ENCODE measurements at places on chromosomes 2 and 18.

DNA sequence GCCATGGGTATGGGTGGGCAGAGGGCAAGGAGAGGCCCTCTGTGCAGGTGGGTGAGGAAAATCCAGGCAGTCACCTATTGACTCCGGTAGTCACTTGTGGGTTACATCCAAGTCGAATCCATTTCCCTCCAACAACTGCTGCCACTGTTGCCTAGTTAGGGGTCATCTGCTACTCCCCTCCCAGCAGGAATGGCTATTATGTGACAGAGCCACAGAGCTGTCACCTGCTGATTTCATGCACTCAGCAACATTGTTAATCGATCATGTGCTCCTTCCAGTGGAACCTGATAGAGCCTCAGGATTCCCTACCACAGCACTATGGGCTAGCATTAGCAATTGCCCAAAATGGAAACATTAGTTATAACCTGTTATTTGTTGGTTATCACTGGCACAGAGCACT is 31.4 kb downstream of the POLR1A start:
- DNase-seq = no peak

GRCh38 chr2:144183727-144184126 is 336.2 kb downstream of the ZEB2 start:
- no peak for DNase-seq

GRCh38 chr2:82320296-82320695 is 2015.7 kb upstream of the LRRTM1 start:
- no peak for DNase-seq

GRCh38 chr2:7899241-7899640 is 782.6 kb upstream of the ID2 start:
- no peak for DNase-seq

- DNase-seq = no peak
Measured at GRCh38 chr2:158973116-158973956, 4.9 kb downstream of the TANC1 start.

DNA sequence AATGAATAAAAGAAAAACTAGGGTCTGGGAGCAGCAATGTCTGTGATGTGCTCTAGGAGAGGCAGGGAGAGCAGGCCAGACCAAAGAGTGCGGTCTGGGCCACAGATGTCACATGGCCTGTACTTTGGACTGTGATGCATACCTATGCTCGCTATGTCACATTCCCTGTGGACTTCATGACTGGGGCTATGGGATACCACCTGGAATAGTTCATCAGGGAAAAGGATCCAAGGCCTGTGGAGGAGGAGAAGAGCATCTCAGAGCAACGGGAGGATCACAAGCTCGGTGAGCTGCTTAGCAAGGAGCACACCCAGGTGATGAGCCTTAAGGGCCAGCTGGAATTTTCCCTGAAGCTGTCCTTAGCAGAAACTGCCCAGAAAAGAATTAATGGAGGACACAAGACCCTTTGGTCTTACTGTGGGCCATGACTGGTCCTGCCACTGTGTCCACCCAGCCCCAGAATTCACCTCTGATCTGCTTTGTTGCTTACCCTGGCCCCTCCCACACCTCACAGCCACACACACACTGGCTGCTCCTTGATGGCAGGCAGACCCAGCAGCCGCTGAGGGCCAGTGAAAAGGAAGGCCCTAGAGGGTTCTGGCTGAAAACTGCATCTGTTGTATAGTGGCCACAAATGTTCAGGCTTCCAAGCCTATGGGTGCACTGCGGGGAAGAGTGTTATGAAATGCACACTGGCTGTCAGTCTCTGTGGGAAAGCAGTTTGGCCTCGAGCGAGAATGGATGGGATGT is 25.3 kb upstream of the GCC2 start:
- DNase-seq = no peak

- DNase-seq = peak; percentile 39
Measured at GRCh38 chr2:71548646-71549425, 95.5 kb downstream of the DYSF start.

GRCh38 chr2:108280466-108280865 is 8.2 kb upstream of the SULT1C2 start:
- no peak for DNase-seq

- no peak for DNase-seq
Measured at GRCh38 chr2:235577404-235578330, 83.8 kb downstream of the AGAP1 start.

DNA sequence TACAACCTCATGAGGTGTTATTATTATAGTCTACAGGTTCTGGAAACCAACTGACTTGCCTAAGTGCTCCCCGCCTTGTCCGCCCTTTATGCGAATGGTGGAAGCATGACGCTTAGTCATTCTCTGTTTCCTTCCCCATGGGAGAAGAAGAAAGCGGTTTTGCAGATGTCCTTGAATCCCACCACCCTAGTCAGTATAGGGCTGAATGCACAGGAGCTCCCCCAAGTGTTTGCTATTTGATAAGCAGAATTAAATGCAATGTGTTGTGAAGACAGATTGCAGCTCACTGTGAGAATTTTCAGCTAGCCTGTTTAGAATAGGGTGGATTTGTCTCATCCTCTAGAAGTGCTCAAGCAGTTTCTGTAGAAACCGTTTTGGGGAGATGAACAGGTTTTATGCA is 652.0 kb downstream of the DCC start:
- DNase-seq = no peak

- DNase-seq = no peak
Measured at GRCh38 chr2:152648336-152648735, 68.9 kb downstream of the PRPF40A start.

DNA sequence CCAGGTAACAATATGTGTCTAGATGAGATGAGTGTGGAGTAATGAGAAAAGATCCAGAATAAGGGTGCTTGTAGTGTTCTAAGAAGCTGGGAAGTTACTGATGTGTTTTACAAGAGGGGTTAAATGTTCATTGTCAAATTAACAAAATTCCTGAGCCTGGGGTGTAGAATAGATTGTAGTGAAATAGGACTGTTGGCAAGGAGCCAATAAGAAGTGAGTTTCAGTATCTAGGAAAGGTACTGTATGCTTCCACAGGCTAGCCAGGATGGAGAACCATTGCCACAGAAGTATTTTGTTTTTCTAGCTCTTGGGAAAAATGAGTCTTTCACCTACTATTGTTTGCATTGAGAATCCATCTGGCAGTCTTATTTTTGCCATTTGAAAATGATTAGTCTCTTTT is 10.5 kb downstream of the DOK6 start:
- DNase-seq = no peak

- no peak for DNase-seq
Measured at GRCh38 chr2:24083567-24084385, 858 bp downstream of the TP53I3 start.

DNA sequence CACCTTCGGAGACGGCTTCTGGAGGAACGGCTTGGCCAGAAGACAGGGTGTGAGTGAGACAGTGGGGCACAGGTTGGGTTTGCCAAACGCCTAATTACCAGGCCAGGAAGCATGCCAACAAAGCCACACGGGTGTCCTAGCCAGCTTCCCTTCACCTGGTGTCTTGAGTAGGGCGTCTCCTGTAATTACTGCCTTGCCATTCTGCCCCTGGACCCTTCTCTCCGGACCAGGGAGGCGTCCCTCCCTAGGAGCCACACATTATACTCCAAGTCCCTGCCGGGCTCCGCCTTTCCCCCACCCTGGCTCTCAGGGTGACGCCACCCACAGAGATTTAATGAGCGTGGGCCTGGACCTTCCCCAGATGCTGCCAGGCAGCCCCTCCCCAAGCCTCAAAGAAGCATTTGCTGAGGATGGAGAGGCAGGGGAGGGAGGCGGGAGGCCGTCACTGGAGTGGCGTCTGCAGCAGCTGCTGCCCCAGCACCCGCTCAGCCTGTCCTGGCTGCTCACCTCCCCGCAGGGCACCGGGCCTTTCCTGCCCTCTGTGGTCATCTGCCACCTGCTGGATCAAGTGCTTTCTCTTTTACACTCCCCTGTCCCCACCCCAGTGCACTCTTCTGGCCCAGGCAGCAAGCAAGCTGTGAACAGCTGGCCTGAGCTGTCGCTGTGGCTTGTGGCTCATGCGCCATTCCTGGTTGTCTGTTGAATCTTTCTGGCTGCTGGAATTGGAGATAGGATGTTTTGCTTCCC is 20.7 kb downstream of the FOSL2 start:
- no peak for DNase-seq

GRCh38 chr18:23114911-23115310 is 20.4 kb upstream of the CABLES1 start:
- no peak for DNase-seq

DNA sequence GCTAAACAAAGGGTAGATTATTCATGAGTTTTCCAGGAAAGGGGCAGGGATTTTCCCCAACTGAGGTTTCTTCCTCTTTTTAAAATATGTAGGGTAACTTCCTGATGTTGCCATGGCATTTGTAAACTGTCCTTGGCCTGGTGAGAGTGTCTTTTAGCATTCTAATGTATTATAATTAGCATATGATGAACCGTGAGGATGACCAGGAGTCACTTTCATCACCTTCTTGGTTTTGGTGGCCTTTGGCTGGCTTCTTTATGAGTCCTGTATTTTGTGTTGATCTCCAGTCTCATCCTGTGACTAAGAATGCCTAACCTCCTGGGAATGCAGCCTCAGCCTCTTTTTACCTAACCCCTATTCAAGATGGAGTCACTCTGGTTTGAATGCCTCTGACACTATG is 391.0 kb upstream of the LINC00305 start:
- DNase-seq = no peak

DNA sequence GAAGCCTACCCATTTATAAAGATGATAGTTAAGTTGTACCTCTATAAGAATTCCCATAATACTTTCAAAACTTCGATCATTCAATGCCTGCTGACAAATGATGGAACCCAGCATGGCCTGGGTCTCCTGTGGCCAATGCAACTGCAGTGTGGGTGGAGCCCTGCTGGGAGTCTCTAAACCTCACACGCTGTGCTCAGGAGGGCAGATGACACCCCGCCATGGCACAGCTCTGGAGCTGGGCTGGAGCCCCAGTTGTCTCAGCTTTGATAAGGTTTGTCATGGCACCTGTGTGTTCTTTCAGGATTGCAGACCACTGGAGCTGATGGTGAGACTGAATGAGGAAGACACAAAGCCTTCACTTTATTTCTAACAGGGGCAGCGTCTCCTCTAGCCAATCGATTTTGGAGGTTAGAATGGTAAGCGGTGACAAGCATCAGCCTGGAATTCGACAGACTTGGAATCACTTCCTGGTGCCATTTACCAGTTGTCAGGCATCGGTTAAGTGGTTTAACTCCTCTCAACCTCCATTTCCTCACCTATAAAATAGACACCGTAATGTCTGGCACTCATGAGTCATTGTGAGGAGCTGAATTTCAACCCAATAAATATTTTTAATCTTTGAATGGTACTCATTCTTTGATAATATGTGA is 383.6 kb upstream of the SALL3 start:
- no peak for DNase-seq

- no peak for DNase-seq
Measured at GRCh38 chr2:7436096-7436906, 519.1 kb downstream of the RNF144A start.

GRCh38 chr2:37173741-37174140 is 14.7 kb downstream of the SULT6B1 start:
- no peak for DNase-seq

- peak; percentile 52 for DNase-seq
Measured at GRCh38 chr2:240387669-240388358, 47.6 kb upstream of the GPC1 start.

DNA sequence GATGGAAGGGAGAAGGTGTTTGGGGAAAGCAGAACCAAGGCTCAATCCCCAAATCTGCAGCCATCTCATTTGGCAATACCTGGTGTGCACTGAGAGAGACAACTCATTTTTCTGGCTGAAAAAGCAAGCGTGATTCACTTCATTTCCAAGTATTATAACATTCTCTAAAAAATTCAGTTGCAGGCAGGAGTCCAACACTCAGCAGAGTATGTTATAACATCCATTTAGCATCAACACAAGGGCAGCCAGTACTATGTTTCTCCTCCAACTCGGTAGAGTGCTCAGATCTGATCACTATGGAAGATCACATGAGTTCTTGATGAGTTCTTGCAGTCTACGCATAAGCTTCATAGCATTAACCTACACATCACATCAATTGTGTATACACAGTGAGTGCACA is 99.4 kb upstream of the PID1 start:
- DNase-seq = no peak

DNA sequence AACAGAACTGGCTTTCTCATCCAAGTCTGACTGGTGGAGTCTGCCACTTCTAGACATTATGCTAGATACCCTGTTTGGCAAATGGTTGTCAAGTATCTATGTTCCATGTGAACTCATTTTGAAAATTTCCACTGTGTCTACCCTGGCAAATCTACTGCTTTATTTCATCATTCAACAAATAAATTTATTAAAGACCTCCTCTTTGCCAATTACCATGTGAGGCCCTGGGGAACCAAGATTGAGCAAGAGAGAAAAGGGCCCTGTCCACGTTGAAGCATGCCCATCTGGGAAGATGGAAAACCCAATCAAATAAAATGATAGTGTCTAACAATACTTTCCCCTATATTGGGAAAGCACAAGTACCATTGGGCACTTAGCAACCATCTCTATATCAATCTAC is 582.4 kb downstream of the IRS1 start:
- no peak for DNase-seq

- no peak for DNase-seq
Measured at GRCh38 chr2:56266761-56267414, 83.1 kb downstream of the CCDC85A start.

DNA sequence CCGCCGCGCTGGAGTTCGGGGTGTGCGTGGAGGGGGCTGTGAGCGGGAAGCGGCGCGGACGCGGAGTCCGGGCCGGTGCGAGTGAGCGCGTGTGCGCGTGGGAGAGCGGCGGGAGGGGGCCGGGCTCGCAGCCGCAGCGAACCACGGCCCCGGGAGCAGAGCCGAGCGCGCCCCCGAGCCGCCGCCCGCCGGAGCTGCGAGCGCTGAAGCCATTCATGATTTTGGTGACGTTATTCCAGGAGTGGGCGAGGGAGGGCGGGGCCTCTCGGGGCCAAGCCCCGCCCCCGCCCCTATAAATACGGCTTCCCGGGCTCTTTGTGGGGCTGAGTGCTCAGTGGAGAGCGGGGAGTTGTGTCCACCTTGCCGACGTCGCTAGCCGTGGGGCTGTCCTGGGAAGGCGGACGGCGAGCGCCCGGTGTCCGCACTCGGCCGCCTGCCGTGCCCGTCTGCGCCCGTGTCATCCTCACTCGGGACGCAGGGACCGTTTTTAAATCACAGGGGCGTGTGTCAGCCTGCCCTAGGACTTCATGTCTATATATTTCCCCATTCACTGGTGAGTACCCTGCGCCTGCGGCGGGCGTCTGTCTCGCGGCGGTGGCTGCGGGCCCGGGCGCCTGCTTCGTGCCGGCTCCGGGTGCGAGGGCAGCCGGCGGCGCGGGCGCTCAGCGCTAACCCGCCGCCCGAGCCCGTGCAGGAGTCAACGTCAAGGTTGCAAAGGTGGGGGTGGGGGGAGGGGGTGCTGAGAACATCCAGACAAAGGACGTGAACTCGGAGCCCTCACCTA is at the start of gene LBH:
TSS of gene LBH (plus strand) at position 323 of the 784 bp plus-strand sequence. CDS start at position 528, 205 bp downstream.
- DNase-seq = no peak

DNA sequence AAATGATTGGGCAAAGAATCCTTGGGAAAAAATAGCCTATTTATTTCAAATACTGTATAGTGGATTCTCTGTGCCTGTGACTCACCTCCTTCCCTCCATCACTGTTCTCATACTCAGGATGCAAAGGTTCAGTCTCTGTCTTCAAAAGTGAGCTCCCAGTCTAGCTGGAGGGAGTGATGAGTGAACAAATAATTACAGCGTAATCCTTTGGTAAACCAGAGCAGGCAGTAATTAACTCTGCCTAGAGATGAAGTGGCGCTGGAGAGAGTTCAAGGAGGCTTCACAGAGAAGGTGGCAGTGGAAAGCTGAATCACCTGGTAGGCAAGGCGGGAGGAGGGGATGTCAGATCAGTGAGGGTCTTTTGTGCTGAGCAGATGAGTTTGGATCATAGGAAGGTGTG is 6.5 kb downstream of the DGUOK start:
- DNase-seq = no peak

GRCh38 chr2:97673915-97674283 is 4.4 kb downstream of the C2orf92 start:
- DNase-seq = no peak
